ENCODE measurements at places on chromosomes 6 and 20. TPM values are rescaled to one million over a fixed set of nuclear protein-coding genes. Genes with fewer than 3 reads are reported as not detected.

- no peak overlapping the region for H3K4me3 ChIP-seq
- H3K27ac ChIP-seq = no peak overlapping the region
- DNase-seq = no peak
These were observed 22.7 kb downstream of the DSE start for GRCh38 chr6:116393430-116393829.

GRCh38 chr6:107272246-107272645 is 156.9 kb upstream of the BEND3 start:
- H3K36me3 ChIP-seq = no peaks in the 10 kb centered on the region
- H3K4me3 ChIP-seq = no peak overlapping the region
- H3K27ac ChIP-seq = no peak overlapping the region

GRCh38 chr6:139801571-139802321 is 427.3 kb upstream of the CITED2 start:
- H3K36me3 ChIP-seq = no peaks in the 10 kb centered on the region
- no peak overlapping the region for H3K27ac ChIP-seq
- no peaks in the 10 kb centered on the region for H3K4me1 ChIP-seq
- H3K27me3 ChIP-seq = no peaks in the 10 kb centered on the region
- no peak for DNase-seq

DNA sequence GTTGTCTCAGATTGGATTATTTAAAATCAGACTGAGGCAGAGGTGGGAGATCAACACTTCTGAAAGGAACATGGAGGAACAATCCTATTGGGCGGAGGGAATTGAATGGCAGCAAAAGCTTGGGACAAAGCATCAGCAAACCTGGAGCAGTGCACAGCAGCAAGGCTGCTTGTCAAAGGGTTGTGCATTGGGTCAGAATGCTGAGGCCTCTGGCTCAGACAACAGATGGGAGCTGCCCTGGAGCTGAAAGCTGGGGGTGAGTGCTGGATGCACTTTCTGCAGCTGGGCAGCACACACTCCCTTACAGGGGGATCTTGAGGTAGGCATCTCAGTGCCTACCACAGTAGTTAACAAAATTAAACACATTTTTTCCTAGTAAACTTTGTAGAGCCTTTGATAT is 634.4 kb upstream of the MMS22L start:
- no peaks in the 10 kb centered on the region for H3K36me3 ChIP-seq
- no peaks in the 10 kb centered on the region for H3K27me3 ChIP-seq
- no peak for DNase-seq
- no peak overlapping the region for H3K27ac ChIP-seq

DNA sequence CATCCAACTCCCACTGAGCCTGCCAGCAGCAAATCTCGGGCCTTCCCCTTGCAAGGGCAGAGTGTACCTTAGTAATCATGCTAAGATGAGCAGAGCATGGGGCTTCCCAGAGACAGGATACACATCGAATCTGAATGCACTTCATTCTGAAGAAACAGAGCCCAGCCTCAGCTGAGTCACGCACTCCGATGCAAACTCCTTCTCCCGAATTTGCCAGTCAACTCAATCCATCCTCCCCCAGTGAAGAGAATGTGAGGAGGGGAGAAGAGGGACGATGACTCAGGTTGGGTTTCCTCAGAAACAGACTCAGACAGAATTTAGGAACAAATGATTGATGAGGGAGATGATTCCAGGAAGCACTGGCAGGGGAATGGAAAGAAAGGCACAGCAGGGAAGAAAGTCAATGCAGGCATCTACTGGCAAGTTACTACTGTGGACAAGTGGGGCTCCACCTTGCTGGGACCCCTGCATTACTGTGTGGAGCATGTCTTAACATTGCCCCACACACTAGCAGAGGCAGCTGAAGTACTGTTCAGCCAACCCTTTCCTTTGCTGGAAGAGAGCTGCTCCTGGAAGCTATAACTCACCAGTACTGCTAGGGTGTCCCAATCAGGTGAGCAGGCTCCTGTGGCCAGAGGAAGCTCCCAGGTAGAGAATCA is 251.6 kb downstream of the ADGB start:
- H3K4me1 ChIP-seq = no peaks in the 10 kb centered on the region
- no peak overlapping the region for H3K27ac ChIP-seq
- H3K27me3 ChIP-seq = no peaks in the 10 kb centered on the region
- H3K36me3 ChIP-seq = no peaks in the 10 kb centered on the region

- H3K27me3 ChIP-seq = no peaks in the 10 kb centered on the region
- H3K36me3 ChIP-seq = no peaks in the 10 kb centered on the region
- H3K4me1 ChIP-seq = no peaks in the 10 kb centered on the region
- H3K4me3 ChIP-seq = no peak overlapping the region
- H3K27ac ChIP-seq = no peak overlapping the region
These were observed 508.1 kb upstream of the FLRT3 start for GRCh38 chr20:14845199-14846160.

DNA sequence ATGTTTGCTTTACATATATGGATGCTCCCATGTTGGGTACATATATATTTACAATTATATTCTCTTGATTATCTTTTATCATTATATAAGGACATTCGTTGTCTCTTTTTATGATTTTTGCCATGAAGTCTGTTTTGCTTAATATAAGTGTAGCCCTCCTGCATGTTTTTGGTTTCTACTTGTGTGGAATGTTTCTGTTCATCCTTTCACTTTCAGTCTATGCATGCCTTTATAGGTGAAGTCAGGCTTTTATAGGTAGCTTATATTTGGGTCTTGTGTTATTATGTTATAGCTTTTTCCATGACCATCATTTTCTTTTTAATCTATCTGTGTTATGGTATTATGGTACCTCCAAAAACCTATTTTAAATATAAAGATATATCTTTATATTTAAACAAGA is 612.5 kb upstream of the HS3ST5 start:
- DNase-seq = no peak
- no peaks in the 10 kb centered on the region for H3K27me3 ChIP-seq
- H3K27ac ChIP-seq = no peak overlapping the region
- no peaks in the 10 kb centered on the region for H3K4me1 ChIP-seq
- H3K36me3 ChIP-seq = no peaks in the 10 kb centered on the region

GRCh38 chr6:52393780-52394179 is 26.4 kb upstream of the EFHC1 start:
- H3K36me3 ChIP-seq = no peaks in the 10 kb centered on the region
- H3K4me1 ChIP-seq = peaks cover 4% of the 10 kb centered on the region
- H3K4me3 ChIP-seq = no peak overlapping the region
- H3K27me3 ChIP-seq = no peaks in the 10 kb centered on the region
- H3K27ac ChIP-seq = no peak overlapping the region

- peak overlapping the region; percentile 54 for H3K27ac ChIP-seq
- no peak for DNase-seq
- no peak overlapping the region for H3K4me3 ChIP-seq
- H3K4me1 ChIP-seq = peaks cover 20% of the 10 kb centered on the region
- H3K27me3 ChIP-seq = no peaks in the 10 kb centered on the region
These were observed 27.6 kb upstream of the PI16 start for GRCh38 chr6:36926708-36927513.

DNA sequence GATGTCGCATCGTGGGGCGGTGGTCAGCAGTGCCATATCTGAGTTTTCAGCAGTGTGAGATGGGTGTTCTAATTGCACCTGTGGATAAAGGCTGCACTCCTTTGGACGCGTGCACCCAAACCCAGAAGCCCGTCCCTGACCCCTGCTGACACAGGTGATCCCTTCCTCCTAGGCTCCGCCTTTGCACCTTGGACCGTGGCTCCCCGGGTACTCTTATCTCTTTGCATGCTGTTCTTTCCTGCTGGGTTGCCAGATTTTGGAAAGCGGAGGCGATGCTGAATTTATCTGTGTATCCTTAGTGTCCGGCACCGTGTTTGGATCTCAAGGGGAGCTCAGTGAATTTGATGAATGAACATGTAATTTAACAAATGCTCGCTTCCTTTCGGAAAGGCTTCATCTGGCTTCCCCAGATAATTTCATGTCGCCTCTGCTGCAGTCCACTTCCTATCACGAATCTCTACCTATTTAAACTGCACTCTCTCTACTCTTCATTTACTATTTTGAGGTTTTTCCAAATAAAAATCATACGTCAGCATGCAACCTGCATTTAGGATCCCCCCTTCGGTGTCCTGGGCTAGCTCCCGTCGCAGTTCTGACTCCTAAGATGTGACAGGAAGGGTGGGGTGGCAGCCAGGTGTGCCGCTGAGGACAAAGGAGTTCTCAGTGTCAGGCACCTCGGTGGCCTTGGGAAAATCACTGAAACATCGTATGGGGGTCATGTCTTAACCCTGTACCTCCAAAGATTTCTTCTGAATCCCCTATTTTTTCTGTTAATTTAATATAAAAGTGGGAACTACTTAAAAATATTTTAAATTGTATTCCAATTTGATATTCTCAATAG is 753 bp upstream of the PERP start:
- H3K36me3 ChIP-seq = no peaks in the 10 kb centered on the region
- H3K27me3 ChIP-seq = no peaks in the 10 kb centered on the region
- H3K27ac ChIP-seq = peak overlapping the region; percentile 92
- no peak for DNase-seq

GRCh38 chr6:34383161-34383631 is 9.3 kb downstream of the NUDT3 start:
- H3K36me3 ChIP-seq = no peaks in the 10 kb centered on the region
- H3K27ac ChIP-seq = no peak overlapping the region
- no peaks in the 10 kb centered on the region for H3K27me3 ChIP-seq
- peaks cover 43% of the 10 kb centered on the region for H3K4me1 ChIP-seq
- no peak for DNase-seq
- no peak overlapping the region for H3K4me3 ChIP-seq

DNA sequence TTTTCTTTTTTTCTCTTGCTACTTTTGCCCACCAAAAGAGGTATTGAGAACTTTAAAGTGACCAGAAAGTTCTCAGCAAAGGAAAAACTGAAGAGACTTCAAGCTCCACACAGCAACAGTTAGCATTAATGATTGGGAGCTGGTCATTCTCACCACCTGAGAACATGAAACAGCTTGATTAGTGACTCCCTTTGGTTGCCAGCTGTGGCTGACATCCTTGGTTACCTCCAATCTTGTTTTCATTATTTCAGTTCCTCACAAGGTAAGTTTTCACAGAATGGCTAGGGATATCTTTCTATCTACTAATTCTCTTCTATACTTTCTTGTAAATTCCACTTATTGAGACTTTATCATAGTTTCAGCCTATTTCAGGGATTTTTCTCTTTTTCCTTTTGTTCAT is 427.9 kb downstream of the QKI start:
- H3K36me3 ChIP-seq = no peaks in the 10 kb centered on the region
- no peak for DNase-seq
- H3K27me3 ChIP-seq = no peaks in the 10 kb centered on the region
- no peak overlapping the region for H3K4me3 ChIP-seq

GRCh38 chr20:50208085-50208491 is 17.5 kb downstream of the CEBPB start:
- no peaks in the 10 kb centered on the region for H3K27me3 ChIP-seq
- no peak overlapping the region for H3K27ac ChIP-seq
- H3K4me3 ChIP-seq = no peak overlapping the region
- no peaks in the 10 kb centered on the region for H3K36me3 ChIP-seq
- no peak for DNase-seq
- no peaks in the 10 kb centered on the region for H3K4me1 ChIP-seq

DNA sequence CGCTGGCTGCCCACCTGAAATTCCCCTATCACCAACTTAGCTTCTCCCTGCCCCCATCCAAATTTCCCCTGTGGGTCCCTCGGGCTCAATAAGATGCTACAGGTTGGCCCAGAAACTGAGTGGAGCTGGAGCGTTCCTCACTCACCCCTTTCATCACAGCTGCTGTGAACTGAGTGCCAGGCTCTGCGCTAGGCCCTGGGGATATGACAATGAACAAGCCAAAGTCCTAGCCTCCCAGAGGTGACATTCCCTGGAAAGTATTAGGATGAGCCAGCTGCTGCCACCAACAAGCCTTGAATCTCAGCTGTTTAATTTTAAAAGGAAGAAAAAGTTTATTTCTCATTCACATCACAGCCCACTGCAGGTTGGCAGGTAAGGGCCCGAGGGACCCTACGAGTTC is 86.6 kb upstream of the EYA2 start:
- H3K27ac ChIP-seq = no peak overlapping the region
- H3K27me3 ChIP-seq = no peaks in the 10 kb centered on the region
- no peak for DNase-seq
- H3K4me3 ChIP-seq = no peak overlapping the region

DNA sequence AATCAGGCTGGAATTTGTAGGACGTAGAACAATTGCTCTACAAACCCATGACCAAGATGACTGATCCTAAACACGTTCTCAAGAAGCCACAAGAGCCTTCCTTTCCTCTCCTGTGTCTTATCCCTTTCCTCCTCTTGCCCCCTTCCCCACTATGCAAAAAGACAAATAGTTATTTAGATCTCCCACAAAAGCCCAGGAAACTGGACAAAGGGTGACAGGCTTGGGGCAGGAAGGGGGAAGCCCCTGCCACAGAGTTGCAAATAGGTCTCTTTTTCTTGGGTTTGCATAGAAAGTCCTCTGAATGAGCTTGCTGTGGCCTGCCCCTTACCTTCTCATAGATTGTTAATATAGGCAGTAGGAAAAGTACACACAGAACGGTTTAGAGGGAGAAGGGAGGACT is 377.1 kb upstream of the BTBD3 start:
- no peaks in the 10 kb centered on the region for H3K27me3 ChIP-seq
- no peaks in the 10 kb centered on the region for H3K36me3 ChIP-seq
- no peaks in the 10 kb centered on the region for H3K4me1 ChIP-seq
- no peak overlapping the region for H3K4me3 ChIP-seq
- no peak overlapping the region for H3K27ac ChIP-seq

- no peak overlapping the region for H3K4me3 ChIP-seq
- DNase-seq = no peak
- no peak overlapping the region for H3K27ac ChIP-seq
- H3K27me3 ChIP-seq = no peaks in the 10 kb centered on the region
- H3K36me3 ChIP-seq = no peaks in the 10 kb centered on the region
These were observed 59.7 kb downstream of the PLCB4 start for GRCh38 chr20:9128568-9128967.

DNA sequence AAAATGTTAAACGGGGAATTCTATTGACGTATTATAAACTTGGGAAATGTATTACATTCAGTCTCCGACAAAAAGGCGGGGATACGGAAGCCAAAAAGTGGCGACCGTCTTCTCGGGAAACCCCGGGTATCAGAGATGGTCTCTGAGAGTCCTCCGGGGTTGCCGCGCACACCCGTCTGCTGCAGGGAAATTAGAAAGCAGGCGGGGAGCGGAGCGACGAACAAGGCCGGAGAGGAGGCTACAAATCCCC is 1.5 kb downstream of the SALL4 start:
- H3K36me3 ChIP-seq = no peaks in the 10 kb centered on the region
- DNase-seq = no peak
- H3K27ac ChIP-seq = no peak overlapping the region
- peaks cover 7% of the 10 kb centered on the region for H3K27me3 ChIP-seq
- H3K4me1 ChIP-seq = no peaks in the 10 kb centered on the region

GRCh38 chr20:60255415-60255814 is 297.2 kb downstream of the CDH26 start:
- no peak overlapping the region for H3K27ac ChIP-seq
- no peak overlapping the region for H3K4me3 ChIP-seq
- H3K27me3 ChIP-seq = no peaks in the 10 kb centered on the region
- no peak for DNase-seq

The TMEM14B gene
- total RNA-seq = 93.5 TPM

The PDYN gene
- not detected for total RNA-seq

The RCAN2 gene
- total RNA-seq = 210 TPM

The C20orf204 gene
- total RNA-seq = 0.07 TPM

The C6orf58 gene
- total RNA-seq = not detected

The ENPP5 gene
- total RNA-seq = 6.2 TPM

The ELMO2 gene
- 29.4 TPM for total RNA-seq

The PSMB1 gene
- 188 TPM for total RNA-seq

The TRERF1 gene
- 2.5 TPM for total RNA-seq

The BTNL2 gene
- total RNA-seq = not detected

The MRAP2 gene
- not detected for total RNA-seq

The TMEM14C gene
- 123 TPM for total RNA-seq

The SLC17A3 gene
- not detected for total RNA-seq

The ADGB gene
- total RNA-seq = not detected

The DEFB123 gene
- total RNA-seq = not detected

The BNIP5 gene
- not detected for total RNA-seq

The NTSR1 gene
- total RNA-seq = 0.43 TPM

The CAP2 gene
- total RNA-seq = 59.9 TPM

The BCL2L1 gene
- total RNA-seq = 84.2 TPM

Data from right atrium auricular region (tissue), 2 donors.